NCI-H1436 treated with DMSO at 0.1 percent for 48 hours (cell line): ENCODE measurements at places on chromosomes 12 and 14.
A peak's percentile ranks its signal among the peaks of the same experiment; 100 is the strongest.

- DNase-seq, result no peak
Measured at GRCh38 chr12:14959916-14960496, 1.4 kb downstream of the ARHGDIB start.

GRCh38 chr12:3047961-3048360 lies 29.2 kb upstream of the TSPAN9 start:
- DNase-seq, result no peak

- no peak for DNase-seq
Measured at GRCh38 chr14:98705871-98706300, 566.1 kb downstream of the BCL11B start.

GRCh38 chr14:102055181-102055901 lies 31.5 kb downstream of the HSP90AA1 start:
- DNase-seq, result no peak

GRCh38 chr12:3976351-3976938 lies 103.2 kb upstream of the PARP11 start:
- no peak for DNase-seq

- DNase-seq, result peak; percentile 88
Measured at GRCh38 chr12:71947645-71948105, 9.0 kb downstream of the TPH2 start.

DNA sequence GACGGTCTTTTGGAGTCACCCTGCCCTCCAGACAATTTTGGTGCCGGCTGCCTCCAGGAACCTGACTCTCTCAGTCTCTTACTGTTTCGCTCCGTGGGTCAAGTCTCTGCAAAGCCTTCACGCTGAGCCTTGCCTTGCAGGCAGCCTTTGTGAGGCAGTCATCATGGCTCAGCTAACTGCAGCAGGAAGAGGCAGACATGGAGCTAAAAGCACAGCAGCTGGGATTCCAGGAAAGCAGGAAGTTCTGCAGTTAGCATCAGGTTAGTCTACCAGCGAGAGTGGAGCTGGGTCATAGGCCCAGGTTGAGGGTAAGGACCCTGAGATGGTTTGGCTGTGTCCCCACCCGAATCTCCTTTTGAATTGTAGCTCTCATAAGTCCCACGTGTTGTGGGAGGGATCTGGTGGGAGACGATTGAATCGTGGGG lies 305.4 kb downstream of the PCNX1 start:
- DNase-seq, result no peak

DNA sequence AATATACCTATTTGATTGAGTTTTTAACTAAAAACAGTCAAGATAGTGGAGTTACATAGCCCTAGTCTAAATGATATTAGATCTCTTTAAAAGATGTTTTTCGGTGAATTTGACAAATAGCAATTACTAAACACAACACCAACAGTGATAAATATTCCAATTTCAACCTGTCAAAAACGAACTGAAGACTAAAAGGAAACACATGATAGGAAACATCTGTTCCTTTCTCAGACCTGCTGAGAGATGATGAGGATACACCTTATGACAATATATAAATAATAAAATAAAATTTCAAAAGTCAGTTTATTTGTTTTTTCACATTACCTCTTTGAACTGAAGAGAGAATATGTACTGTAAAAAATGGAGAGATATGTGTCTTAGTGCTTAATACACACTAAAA lies 232.7 kb downstream of the RASSF9 start:
- no peak for DNase-seq

- DNase-seq, result no peak
Measured at GRCh38 chr12:75048767-75049166, 160.9 kb downstream of the KCNC2 start.

- DNase-seq, result no peak
Measured at GRCh38 chr12:19138551-19138950, 9.0 kb downstream of the PLEKHA5 start.

- DNase-seq, result no peak
Measured at GRCh38 chr14:76694106-76694505, 67.2 kb upstream of the VASH1 start.

DNA sequence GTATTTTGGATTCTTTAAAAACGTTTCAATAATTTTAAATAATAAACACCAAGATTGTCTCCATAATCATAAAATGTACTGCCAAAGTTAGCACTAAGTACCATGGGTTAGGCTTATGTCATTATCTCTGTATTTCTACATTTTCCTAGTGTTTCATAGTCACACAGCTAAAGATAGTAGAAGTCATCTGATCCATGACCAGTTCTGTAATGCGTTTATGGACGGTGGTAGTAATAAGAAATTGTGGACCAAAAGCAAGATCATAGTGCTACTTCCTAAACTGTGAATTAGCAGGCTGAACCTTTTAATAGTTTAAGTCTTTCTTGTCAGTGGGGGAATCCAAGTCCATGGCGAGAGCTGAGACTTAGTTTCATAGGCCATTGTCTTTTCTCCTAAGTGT lies 142.1 kb downstream of the AKAP6 start:
- DNase-seq, result no peak

DNA sequence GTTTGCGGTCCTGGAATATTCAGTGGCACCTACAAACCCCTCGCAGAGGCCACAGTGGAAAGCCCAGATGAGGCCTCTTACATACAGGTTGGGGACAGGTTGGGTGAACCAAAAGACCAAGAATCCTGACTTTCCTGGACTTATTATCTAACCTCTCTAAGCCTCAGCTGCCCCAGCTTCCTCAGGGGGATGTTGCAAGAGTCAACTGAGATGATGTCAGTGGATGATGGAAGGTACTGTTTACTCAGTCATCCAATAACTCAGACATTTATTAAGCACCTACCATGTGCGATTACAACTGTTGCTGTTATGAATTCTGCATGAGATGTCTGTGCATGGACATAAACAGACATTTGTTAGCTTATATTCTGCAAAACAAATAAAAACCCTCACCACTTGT lies 72.8 kb downstream of the RFX4 start:
- DNase-seq, result no peak

DNA sequence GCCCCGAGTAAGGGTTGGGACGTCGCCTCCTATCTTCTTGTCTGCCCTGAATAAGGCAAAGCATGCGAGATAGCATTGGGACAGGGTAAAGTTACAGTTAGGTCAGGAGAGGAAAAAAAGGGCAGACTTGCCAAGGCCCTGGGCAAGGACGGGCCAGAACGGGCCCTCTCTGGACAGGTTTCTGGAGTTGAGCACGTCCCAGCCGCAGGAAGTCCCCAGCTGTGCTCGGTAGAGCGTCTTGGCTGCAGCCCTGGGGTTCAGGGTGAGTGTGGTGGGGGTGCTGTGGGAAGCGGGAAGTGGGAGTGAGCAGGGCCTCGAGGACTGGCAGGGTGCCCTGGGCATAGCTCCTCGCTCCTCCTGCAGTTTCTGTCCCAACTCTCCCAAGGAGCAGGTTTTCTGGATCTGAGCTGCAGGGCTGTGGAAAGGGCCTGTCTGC lies 5.4 kb downstream of the RPS6KL1 start:
- DNase-seq, result no peak

- DNase-seq, result no peak
Measured at GRCh38 chr12:90854136-90854689, 100.8 kb downstream of the CCER1 start.

GRCh38 chr12:108047071-108047550 lies 82.0 kb upstream of the WSCD2 start:
- no peak for DNase-seq

DNA sequence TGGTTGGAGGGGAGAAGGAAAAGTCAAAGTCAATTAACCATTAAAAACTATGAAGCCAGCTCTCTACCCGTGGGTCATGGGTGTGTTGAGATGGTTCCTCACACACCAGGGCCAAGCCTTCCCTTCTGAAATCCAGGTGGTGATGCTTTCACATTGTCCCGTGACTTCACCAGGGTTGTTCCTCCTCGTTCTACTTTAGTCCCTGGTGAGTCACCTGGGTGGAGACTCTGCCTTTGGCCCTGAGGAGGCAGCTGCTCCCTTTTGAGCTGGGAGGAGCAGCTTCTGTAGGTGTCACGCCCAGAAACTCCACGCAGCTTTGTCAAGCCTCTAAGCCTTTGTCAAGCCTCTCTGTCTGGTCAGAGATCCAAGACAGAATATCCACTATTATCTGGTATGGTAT lies 348.3 kb downstream of the BMP4 start:
- no peak for DNase-seq

DNA sequence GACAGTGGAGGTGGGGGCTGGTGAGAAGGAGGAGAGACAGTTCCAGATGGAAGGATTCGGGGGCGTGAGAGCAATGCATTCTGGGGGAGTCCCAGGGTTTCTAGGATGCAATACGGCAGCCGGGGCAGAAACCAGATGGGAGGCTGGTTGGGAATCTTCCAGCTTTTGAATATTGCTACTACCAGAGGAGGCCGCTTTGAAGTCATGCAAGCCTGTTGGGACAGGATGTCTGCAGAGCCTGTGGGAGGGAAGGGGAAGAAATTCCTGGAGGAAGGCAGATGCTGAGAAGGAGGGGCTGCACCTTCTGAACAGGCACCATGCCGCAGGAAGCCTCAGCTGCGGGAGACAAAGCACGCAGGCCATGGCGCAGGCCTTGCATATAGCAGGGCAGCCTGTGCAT lies 105.4 kb downstream of the APAF1 start:
- DNase-seq, result no peak

DNA sequence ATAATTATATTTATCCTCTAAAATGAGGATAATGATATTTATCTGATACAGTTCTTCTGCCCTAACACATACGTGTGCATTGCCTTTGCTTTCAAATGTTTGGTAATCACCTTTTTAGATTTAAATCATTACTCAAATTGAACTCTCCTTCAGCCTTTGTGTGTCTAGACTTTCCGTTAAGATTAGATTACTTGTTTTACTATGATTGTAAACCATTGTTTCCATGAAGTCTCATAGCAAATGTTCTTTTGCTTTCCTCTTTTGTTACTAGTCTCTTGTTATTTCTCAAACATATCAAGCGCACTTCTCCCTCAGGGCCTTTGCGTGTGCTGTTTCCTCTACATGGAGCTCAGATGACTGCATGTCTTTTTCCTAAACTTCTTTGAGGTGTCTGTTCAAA lies 63.7 kb downstream of the ETV6 start:
- DNase-seq, result no peak

- DNase-seq, result no peak
Measured at GRCh38 chr12:75658901-75659823, 147.8 kb upstream of the KRR1 start.

DNA sequence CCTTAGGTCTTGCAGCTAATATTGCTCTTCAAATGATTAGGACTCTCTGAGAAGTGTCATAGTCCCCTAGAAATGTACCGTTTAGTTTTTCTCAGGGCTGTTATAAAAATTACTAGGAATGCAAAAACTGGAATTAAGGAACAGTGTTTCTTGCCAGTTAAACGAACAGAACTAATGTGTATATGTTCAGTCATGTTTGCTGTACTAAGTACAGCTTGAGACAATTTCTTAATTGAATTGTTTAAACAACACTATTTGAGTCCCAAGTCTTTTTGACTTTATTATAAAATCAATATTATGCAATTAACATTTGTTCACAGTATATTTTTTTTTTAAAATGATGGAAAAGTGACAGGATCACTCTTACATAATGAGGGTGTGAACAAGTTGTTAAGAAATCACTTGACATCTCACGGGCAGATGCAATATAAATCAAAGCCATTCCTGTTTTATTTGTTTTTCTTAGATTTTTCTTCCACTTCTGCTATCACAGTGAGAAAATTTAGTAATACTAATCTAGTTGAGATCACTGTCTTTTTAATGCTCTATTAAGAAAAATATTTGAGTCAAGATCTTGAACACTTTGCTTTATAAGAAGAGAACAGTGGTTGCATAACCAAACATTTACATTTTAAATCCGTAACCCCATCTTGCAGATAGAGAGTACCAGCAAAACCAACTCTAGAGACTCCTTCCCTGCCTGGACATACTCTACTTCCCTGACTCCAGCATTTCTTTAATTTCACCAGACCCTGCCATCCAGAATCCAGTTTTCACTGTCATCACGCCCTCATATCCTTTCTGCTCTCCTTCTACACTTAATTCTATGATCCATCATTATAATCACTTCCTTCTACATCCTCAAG lies 140.7 kb upstream of the KITLG start:
- no peak for DNase-seq

GRCh38 chr14:69593018-69593677 lies 18.2 kb upstream of the SUSD6 start:
- no peak for DNase-seq

GRCh38 chr14:68349900-68350629 lies 442.8 kb downstream of the ZFP36L1 start:
- peak; percentile 86 for DNase-seq

DNA sequence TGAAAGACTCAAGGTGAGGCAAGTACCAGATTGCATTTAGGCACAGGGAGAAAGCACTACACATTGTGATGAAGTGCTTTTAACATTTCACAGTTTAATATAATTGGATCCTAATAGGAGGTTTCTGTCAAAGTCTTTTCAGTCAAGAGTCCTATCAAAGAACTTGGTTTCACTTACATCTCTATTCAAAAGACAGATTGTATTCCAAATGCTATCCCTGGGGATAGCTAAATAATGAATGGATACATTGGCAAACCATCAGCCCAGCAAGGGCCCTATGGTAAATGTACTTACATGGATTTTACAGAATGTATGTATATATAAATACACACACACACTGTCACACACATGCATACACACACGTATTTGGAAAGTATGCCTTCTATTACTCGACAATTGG lies 655.5 kb upstream of the FLRT2 start:
- DNase-seq, result peak; percentile 55

DNA sequence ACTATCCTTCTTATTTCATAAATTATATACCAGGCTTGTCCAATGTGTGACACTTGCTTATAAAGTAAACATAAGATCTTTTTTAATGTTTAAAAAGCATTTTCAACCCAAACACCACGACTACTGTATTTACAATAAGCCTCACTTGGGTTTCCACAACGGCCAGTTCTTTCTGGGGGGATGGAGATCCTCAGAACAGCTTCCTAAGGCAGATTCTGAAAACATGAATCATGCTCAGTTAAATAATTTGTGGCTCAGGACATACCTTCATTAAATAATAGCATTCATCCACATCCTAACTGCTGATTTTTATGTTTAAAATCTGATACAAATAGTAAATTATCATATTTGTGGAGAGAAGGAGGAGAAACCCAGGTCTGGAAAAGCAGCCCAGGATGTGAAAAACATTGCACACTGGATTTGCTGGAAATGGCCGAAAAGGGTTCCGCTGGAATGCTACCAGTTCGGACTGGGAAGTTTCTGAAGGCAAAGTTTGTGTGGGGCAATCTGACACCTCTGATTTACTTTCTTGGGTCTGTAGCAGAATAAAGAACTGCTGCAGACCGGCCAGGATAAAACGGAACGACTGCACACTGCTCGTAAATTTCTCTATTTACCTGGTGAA lies 597 bp downstream of the GLT8D2 start:
- DNase-seq, result no peak
